ENCODE measurements at places on chromosomes 5 and 9.

DNA sequence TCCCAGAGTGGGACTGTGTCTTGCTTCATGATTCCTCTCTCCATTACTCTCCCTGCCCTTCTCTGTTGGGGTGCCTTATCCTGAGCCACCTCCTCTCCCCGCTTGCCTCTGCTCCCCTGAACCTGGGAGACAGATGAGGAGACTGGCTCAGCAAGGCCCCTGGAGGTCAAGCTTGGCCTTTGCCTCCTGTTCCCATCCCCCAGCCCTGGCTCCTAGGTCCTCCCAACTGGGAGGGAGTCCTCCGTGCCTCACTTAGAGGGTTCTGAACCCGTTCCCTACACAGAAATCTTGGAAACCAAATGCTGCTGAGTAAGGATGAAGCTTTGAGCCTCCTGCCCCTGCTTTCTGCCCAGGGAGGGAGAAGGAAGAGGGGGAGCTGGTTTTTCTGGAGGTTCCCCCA is 9.8 kb upstream of the ENDOG start:
- no peak for DNase-seq

DNA sequence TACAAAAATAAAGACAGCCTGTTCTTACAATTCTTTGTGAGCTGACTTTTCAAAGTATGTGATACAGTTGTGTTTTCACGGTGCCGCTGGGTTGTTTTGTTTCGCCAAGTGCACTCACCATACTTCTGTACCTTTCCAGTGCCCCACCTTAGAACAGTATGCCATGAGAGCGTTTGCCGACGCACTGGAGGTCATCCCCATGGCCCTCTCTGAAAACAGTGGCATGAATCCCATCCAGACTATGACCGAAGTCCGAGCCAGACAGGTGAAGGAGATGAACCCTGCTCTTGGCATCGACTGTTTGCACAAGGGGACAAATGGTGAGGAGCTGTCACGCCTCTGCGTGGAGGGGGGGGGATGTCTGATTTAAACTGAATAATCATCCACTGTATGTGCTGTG is 12.9 kb downstream of the CCT5 start:
- DNase-seq = no peak

GRCh38 chr5:154449786-154450185 is 4.0 kb downstream of the SAP30L start:
- no peak for DNase-seq

DNA sequence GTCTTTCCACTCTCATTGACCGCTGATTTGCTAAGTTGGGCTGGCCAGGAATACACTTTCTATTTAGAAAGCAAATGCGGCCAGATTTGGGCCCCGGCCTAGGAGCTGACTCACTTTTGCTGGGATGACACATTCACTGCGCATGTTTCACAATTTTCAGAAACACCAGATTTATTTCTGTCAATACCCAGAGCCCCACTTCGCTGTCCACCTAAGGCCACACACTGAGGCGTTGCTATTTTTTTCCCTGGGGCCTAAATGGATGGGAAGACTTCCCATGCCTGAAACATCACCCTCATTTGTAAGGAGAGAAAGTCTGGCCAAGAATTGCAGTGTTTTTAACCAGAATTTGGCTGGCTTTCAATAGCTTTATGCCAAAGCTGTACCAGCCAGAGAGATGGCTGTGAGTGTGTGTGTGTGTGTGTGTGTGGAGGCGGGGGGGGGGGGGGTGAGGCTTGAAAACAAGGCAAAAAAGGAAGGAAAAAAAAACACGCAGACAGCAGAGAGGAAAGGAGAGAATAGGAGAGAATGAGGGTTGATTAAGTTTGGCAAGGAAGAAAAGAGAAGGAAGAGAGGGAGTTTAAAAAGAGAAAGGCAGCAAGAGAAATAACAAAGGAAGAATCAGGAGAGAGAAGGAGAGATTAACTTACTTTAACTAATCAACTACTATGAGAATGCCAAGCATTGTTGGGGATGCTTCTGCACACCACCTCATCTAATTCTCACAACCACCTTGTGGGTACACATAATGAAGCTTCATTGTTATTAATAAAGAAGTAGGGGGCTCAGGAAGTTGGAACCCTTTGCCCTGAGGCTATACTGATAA is 261.4 kb upstream of the KLF4 start:
- peak; percentile 96 for DNase-seq

- DNase-seq = no peak
Observed at GRCh38 chr9:76311537-76311936, 82.7 kb downstream of the RFK start.
